Bone marrow (tissue), 2 donors: ENCODE measurements at places on chromosomes 3 and 15.

GRCh38 chr3:43038010-43038409 is 58.9 kb downstream of the GASK1A start:
- DNase-seq, result no peak

DNA sequence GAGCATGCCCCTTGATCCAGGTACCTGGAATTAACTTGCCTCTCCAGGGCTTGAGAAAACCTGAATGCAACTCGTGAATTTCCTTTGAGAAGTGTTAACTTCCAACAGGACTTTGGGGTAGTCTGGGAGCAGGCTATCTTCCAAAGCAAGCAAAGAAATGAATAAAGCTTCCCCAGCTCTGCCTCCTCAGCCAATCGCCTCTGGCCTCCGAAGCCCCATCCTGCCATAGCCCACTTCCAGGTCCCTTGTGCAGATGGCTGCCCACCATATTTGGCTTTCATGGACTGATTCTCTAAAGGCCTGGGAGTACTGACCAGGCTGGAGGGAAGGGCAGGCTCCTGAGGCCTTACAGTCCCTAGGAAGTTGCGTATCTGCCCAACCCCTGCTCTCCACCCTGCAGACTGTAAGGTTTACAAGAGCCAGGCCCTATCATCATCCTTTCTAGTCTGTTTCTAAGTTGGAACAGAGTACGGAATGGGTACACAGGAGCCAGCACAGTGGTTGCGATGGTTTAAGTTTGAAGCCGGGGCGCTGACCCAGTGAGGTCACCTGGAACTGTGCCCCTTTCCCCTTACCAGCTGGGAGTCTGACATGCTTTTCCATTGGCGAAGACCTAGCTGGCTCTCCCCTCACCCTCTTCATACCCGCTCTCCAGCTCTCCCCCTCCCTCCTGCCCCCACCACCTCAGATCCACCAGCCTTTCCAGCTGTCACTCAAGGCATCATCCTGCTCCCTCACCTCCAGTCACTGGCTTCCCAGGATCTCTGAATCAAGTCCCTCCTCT is 1.1 kb upstream of the PML start:
- DNase-seq, result no peak

GRCh38 chr3:141100531-141101320 is 49.6 kb downstream of the SPSB4 start:
- no peak for DNase-seq

- DNase-seq, result no peak
Observed at GRCh38 chr15:51094606-51095569, at the start of gene TNFAIP8L3. TSS of gene TNFAIP8L3 (minus strand) at chr15:51094906. CDS start at chr15:51094595, 311 bp downstream.
